NCI-H526 (cell line): ENCODE measurements at places on chromosomes 1 and 21.

- no peak for DNase-seq
Observed at GRCh38 chr1:244941121-244941520, 76.8 kb upstream of the HNRNPU start.

GRCh38 chr1:116259663-116260062, 113.4 kb upstream of the ATP1A1 start:
- no peak for DNase-seq

- DNase-seq: no peak
Observed at GRCh38 chr1:4657244-4657789, 2.9 kb downstream of the AJAP1 start.

DNA sequence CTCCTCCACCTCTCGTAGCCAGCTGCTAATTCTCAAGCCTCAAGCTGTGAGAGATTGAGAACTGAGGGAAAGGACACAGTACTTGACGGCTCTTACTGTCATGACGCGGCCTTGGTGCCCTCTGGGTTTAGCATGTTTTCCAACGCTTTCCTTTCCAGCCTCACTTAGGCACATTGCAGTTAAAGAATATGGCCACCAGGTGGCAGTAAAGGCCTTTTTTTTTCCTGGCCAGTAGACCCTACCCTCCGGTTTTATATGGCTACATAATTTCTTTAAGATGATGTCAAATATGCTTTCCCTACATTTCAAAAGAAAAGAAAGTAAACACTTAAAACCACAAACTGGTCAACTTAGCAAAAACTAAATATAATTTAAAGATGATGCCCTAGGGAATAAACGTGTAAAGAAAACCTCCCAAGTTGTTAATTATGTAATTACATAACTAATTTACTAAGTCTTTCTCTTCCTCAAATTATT, 56.8 kb upstream of the PRDX6 start:
- DNase-seq: peak; percentile 95

GRCh38 chr1:241482761-241483250, 36.7 kb downstream of the FH start:
- DNase-seq: no peak
